ENCODE measurements at places on chromosomes 12 and 14.

DNA sequence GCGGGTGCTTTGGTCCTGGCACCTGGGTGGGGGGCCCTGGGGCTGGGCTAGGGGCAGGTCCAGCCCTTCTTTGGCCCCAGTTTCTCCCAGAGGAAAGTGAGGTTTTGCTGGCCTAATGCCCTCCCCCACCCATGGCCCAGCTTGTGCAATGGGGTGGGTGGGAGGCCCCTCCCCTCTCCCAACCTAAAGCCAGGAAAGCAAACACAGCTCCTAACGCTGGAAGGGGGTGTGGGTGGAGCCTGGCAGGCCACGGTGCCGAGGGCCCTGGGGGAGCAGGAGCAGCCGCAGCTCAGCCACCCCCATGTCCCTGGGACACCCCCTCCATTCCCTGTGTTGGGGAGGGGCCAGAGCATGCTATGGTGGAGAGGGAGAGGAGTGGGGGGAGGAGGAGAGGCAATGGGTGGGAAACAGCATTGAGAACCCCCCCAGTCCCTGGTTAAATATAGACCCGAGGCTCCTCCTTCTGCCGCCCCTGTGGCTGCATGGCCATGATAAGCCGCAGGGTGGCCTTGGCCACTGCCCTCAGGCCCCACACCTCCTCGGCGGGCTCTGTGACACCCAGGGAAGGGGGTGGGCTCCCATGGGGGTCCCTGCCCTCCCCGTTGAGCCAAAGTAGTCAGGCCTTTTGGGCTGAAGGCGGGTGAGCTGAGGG is 4.7 kb downstream of the EXOC3L4 start:
- no peak for DNase-seq

- DNase-seq, result no peak
Observed at GRCh38 chr12:112980491-112981158, 2.3 kb downstream of the OAS2 start.

GRCh38 chr12:26684101-26684500 is 148.9 kb downstream of the ITPR2 start:
- no peak for DNase-seq

DNA sequence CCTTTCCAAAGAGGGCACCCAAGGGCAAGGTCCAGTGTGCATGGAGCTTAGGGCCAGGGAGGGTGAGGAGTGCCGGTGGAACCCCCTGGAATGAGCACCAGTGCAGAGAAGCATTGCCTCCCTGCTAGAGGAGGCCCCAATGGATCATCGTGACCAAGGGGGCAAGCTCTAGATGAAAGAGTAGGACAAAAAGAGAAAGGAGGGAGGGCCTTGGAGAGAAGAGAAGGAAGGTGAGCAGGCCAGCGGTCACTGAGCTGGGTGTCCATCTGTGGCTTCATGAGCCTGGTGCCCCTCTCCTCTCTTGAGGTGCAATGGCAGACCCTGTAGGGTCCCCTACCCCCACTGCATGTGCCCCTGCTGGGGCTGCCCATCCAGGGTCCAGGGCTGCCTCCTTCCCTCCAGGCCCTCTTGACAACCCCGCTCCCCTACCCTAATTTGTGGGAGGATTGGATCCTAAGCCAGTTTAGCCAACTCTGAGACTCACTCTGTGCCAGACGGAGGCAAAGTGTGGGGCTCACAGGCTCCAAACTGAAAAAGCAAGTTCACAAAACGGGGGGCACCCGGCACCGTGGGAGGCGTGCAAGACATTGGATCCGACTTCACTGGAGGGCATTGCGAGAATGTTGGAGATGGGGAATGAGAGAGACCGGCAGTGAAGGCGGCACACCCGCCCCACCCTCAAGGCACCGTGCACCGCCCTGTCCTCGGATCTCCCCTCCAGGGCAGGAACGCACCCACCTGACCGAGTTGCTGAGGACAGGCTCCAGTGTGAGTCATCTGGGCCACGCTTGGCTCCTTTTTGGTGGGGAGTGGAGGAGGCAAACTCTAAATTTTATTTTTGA is 207.5 kb downstream of the KIF26A start:
- no peak for DNase-seq

- no peak for DNase-seq
Observed at GRCh38 chr14:87334997-87335685, 657.8 kb downstream of the GALC start.

GRCh38 chr14:75543786-75544185 is 21.5 kb downstream of the BATF start:
- no peak for DNase-seq

DNA sequence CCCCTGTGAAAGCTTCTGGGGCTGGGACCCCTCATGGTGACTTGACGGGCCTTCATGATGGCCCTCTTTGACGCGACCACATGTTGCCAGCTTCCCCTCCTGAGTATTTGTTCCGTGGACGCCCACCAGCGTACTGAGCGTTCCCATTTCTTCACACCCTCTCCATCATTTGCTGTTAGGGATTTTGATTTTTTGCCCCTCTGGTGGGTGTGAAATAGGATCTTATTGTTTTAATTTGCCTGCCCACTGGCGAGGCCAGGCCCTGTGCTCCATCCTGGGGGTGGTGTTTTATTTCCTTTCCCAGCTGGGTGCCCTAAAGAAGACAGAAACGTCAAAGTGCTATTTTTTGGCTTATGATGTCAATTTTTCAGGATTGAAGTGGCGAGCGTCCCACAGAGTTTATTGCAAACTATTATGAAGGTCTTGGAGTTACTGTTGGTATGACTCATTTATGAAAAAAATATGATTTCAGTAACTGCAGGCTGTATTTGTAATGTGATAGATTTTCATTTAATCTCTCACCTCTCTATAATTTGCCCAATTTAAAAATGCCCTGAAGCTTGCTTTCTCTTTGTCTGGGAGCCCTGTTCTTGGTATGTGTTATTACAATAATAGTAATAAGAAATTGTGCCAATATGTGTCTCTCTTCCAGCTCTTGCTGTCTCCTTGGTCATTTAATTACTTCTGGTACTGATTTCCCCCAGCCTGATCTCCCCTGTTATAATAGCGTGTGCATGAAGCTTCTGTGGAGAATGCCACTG is 99.6 kb downstream of the SLC25A47 start:
- DNase-seq, result no peak

Data from MV-4-11 (cell line).